ENCODE measurements at places on chromosomes 3 and 15. TPM values are rescaled to one million over a fixed set of nuclear protein-coding genes. Genes with fewer than 3 reads are reported as not detected.
A peak's percentile ranks its signal among the peaks of the same experiment; 100 is the strongest.

The OXNAD1 gene
- polyA plus RNA-seq, result 27.8 TPM

The FOXB1 gene
- not detected for polyA plus RNA-seq

The TP63 gene
- 9.0 TPM for polyA plus RNA-seq

The GOLGA6A gene
- not detected for polyA plus RNA-seq

The ZCWPW2 gene
- polyA plus RNA-seq, result 0.09 TPM

The DPPA2 gene
- not detected for polyA plus RNA-seq

The CERS3 gene
- polyA plus RNA-seq, result not detected

DNA sequence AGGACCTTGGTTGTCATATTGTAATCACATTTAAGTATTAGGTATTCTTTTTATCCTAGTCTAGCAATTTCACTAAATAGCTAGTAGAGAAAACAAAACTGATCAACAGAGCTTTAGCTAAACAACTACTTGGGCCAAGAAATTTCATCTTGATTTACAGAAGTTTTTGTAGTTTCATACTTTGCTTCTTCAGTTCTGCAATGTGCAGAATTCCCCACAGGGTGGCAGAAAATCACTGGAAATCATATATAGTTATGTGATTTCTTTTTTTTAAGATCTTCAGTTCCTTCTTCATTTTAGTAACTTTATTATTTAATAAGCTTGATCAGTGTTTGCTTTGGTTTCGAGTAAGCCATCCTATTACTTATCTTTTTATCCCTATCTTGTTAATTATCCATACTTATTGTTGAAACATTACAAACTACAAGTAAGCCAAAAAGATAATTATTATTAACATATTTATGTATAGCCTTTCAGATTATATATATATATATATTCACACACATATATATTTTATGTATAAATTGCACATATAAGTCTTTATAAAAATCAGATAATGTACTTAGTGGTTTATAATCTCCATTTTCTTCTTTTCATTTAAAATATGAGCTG lies 2.2 kb upstream of the BNIP2 start:
- DNase-seq, result peak; percentile 13

- no peak for DNase-seq
Measured at GRCh38 chr3:51958603-51959521, 3.7 kb downstream of the GPR62 start.

GRCh38 chr15:27746401-27746955 lies 352.6 kb downstream of the OCA2 start:
- DNase-seq, result no peak

DNA sequence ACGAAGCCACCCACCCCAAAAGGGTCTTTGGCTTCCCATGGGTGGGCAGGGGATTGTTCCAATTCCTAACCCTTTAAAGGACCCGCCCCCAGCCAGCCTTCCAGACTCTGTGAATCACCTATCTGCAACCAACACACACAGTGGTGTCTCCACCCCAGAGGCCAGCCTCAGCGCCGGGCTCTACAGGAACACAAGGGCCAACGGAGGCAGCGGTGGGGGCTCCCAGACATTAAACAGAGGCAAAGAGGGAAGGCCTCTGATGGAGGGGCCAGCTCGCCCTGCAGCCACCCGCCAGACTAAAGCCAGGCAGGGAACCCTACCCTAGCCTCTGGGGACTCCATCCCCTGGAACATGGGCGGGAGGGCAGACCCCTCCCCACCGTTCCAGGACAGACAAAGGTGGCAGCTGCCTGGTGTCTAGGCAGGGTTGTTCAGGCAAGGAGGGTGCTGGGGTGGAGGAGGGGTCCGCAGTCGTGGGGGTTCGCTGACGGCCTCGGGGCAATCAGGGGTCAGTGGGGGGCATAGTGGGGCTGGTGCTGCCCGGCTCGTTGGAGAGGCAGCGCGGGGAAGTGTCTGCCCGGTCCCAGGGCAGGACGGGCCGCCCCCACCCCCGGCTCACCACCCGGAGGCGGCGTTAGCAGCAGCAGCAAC lies 448 bp downstream of the SHISA5 start:
- DNase-seq, result no peak

DNA sequence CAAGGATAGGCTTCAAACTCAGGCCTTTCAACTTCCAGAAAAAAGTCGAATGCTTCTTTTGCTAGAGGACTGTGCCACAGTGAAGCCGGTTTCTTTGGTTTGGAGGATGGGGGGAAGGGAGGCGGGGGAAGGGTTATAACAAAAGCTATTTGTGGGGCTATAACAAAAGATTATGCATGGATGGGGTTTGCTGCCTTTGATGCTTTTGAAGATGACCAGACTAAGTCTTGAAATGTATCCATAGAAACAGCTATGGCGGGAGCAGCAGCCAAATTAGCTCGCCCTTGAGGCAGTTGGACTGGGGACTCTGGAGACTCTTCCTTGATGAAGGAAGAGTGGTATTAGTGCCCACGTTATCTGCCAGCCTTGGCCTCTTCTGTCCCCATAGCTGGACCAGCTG lies 47.5 kb downstream of the SRGAP3 start:
- no peak for DNase-seq

GRCh38 chr3:58025837-58026569 lies 17.8 kb downstream of the FLNB start:
- no peak for DNase-seq

DNA sequence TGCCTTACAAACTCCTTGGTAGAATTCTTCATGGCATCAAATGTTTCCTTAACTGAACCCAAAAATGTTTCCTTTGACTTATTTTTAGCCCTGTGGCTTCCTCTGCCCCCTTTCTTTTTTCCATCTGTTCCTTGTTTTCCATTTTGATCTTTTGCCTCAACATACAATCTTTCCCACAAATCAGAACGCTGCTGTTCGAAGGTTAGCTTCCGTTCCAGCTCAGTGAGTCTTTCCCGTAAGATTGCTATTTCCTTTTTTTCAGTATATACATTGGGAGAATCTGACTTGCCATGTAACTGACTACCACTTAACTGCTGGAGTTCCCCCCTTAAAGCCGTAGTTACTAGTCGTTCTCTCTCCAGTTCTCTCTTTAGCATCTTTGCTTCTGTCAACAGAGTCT lies 41.2 kb downstream of the PIGB start:
- no peak for DNase-seq

All from GM12878 (cell line).